ENCODE measurements at places on chromosomes 1 and 21. TPM values are rescaled to one million over a fixed set of nuclear protein-coding genes. Genes with fewer than 3 reads are reported as not detected.

DNA sequence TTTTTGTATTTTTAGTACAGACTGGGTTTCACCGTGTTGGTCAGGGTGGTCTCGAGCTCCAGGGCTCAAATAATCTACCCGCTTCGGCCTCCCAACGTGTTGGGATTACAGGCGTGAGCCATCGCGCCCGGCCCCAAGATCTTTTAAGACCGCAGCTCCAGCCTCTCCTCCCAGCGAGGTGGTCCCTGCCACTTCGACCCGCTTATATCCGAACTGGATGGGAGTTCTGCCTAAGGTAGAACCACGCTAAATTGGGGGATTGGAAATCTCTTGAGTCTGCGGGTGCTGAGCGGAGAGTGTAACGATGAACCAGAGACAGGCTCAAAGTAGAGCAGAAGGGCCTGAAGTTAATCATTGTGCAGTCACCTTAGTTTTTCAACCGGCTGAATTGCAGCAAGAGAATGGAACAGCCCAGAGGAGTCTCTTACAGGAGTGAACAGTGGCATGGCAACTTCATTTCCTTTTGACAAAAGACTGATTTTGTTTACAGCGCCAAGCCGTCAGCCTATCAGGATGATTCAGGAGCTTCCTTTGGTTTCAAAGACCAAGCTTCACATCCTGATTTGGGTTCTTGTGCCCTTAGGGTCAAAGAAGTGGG, 726 bp upstream of the CYB5R1 start:
- DNase-seq: no peak

DNA sequence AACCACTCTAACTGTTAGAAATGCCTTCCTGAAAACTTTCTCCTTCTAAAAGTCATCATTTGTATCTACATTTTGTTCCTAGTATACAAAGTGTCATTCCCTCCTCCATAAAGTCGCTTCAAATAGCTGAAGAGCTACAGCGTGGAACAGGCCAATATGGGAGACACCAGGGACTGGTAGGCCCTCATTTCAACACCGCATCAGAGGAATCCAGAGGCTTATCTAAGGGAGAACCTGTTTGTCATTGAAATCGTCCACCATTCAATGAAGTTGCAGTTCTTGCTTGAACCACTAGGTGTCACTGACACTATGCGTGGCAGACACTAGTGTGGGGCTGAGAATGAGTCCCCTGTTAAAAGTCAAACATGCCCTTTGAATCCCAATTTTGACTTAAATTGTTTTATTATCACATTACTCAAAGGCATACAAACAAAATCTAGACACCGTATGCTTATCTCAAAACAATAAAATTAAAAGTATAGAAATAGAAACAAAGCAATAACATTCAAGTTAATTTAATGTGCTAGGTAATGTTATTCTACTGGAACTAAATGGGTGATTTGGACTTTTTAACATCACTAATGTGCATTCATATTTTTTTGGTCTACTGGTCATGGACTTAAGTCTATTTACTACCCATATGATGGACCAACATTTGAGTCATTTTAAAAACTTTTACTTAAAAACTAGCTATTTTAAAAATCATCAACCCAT, 182.3 kb downstream of the FCRL5 start:
- DNase-seq: peak; percentile 72

DNA sequence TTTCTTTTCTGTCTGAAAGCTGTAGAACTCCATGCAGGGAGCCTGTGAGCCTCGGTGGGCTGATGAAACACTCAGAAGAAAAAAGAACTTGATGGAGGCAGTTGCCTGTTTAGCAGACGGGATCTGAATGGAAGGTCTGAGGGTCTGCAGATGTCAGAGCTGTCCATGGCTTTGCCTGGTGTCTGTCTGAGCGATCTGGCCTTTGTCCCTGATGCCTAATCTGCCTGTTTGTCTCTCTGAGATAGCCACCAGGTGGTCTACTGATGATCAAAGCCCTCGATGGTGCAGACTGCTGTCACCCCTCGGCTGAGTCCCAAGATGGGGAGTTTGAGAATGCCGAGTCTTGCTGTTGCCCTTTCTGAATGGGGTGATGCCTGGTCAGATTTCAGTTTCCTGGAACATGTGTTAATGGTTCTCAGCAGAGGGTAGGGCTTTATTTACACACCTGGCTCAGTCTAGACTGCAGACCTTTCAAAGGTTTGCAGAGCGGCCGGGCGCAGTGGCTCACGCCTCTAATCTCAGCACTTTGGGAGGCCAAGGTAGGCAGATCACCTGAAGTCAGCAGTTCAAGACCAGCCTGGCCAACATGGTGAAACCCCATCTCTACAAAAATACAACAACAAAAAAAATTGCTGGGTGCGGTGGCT, 90.4 kb downstream of the KIF26B start:
- no peak for DNase-seq

OR2L2 gene
- 0.09 TPM for total RNA-seq

- DNase-seq: peak; percentile 48
Observed at GRCh38 chr1:1554926-1555915, 14.8 kb upstream of the TMEM240 start.

DNA sequence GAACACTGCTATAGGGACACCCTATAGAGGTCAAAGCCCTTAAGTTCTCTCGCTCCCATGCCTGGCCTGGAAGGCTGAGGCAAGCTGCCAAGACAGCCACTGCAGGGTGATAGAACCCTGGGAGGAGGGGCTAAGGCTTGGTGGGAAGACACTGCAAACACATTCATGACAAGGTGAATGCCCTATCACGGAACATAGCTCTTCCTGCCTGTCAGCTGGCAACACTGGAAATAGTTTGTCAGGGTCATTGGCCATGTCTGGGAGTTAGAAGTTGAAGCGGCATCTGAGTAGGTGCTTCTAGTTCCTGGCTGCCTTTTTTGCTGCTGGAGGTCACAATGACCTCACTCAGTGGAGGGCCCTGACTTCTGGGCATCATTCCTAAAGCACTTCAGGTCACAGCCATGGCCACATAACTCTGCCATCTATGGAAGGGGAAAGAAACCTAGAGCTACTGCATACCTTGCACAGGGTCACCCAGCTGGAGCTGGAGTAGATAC, 4.2 kb downstream of the FABP3 start:
- no peak for DNase-seq

DNA sequence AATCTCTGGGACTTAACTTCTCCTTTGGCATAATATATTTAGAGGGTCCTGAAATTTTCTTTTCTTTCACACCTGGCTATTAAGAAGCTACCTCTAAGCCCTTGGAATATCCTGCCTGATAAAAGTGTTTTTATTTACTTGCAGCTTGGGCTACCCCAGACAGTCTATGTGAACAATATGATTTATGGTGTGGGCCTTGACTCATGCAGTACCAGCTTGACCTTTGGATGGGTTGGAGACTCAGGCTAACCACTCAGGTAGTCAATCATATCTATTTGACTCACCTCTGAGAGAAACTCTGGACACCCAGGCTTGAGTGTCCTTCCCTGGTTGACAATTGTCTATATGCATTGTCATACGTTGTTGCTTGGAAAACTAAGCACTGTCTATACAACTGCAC, 13.4 kb upstream of the PGBD2 start:
- no peak for DNase-seq

- no peak for DNase-seq
Observed at GRCh38 chr1:171916315-171916771, 75.0 kb downstream of the DNM3 start.

GRCh38 chr1:7116001-7116400, 330.7 kb downstream of the CAMTA1 start:
- DNase-seq: no peak

DNA sequence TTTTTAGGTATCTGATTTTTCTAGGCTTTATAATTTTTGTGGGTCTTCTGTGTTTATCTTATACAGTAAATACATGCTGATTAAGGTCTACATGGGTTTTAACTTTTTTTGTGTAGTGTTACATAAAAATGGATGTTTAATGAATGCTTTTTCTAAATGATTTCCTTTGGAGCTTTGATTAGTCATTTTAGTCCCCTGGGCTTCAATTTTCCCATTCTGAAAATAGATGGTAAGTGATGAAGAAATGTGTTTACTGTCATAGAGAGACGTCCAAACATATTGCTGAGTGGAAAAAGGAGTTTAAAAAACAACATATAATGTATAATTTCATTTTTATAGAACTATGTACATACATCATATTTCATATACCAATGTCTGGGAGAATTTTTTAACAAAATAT, 140.9 kb upstream of the HMCN1 start:
- DNase-seq: no peak

GRCh38 chr1:204988196-204988595, 54.8 kb upstream of the CNTN2 start:
- no peak for DNase-seq

- no peak for DNase-seq
Observed at GRCh38 chr1:51592711-51593110, 24.2 kb upstream of the OSBPL9 start.

ARHGEF16 gene
- total RNA-seq: 12.2 TPM

DNA sequence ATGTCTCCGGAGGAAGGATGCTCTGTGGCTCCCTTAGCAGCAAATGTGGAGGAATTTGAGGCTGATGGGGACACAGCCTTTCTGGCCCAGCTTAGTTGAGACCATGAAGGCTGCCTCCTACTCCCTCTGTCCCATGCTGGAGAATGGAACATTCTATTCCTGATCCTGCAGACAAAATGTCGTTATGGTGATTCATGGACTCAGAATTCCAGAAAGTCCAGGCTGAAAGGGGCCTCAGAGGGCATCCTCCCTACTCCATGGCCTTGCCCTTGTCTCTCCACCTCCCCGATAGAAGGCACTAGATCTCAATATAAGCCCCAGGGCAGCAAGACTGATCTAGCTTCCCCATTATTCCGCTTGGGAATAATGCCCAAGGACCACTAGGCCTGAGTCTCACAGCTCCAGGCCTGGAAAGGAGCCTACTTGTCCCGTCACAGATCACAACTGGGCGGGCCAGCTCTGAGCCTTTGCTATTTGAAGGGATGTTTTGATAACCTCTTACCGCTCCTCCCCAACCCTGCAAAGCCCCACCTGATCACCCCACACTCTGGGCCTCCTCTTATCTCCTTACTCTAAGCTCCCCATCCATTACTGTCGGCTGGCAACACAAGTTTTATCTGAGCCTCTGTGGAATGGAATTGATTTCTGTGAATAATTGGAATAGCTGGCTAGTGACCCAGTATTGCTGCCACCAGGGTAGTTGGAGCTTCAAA, 52.8 kb upstream of the TRABD2B start:
- no peak for DNase-seq

DNA sequence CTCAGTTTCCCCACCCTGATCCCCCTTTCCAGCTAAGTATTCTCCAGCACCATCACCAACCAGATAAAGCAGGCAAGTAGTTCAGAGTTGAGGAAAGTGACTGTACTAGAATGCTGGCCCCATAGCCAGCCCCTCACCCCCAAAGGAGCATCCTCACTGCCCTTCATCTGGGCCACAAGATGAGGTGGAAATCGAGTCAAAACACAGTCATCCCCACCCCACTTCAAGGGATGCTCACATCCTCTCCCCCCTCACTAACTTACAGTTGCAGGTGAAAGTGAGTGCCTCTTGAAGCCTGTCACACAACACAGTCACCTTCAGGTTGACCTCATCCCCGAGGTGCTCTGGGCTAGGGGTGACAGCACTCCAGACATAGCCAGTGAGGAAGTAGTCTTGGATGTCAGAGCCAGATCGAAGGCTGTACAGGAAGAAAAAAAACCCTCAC, 30.4 kb downstream of the PIK3C2B start:
- DNase-seq: no peak

LORICRIN gene
- total RNA-seq: not detected

GRCh38 chr1:98400446-98400845, 261.1 kb upstream of the SNX7 start:
- no peak for DNase-seq

GRCh38 chr21:39685236-39685635, 59.7 kb upstream of the IGSF5 start:
- DNase-seq: no peak

S100A10 gene
- 44.8 TPM for total RNA-seq

Data from neural crest cell (in vitro differentiated cells).